Naive B cell (primary cell): ENCODE measurements at places on chromosomes 7 and 10. TPM values are rescaled to one million over a fixed set of nuclear protein-coding genes. Genes with fewer than 3 reads are reported as not detected.

MYPN gene
- polyA plus RNA-seq: not detected

BAIAP2L1 gene
- polyA plus RNA-seq: 1.6 TPM

MALRD1 gene
- polyA plus RNA-seq: not detected

FRMD4A gene
- 0.20 TPM for polyA plus RNA-seq

AKR1C8 gene
- not detected for polyA plus RNA-seq

DNA sequence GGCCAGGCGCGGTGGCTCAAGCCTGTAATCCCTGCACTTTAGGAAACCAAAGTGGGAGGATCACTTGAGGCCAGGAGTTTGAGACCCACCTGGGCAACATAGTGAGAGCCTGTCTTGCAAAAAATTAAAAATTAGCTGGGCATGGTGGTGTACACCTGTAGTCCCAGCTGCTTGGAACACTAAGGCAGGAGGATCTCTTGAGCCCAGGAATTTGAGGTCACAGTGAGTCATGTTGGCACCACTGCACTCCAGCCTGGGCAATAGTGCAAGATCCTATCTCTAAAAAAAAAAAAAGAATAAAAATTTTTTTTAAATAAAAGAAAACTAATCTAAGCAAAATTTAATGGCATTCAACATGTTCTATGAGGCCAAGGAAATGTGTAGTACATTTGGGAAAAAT, 44.9 kb upstream of the UBN2 start:
- no peak for DNase-seq

DNA sequence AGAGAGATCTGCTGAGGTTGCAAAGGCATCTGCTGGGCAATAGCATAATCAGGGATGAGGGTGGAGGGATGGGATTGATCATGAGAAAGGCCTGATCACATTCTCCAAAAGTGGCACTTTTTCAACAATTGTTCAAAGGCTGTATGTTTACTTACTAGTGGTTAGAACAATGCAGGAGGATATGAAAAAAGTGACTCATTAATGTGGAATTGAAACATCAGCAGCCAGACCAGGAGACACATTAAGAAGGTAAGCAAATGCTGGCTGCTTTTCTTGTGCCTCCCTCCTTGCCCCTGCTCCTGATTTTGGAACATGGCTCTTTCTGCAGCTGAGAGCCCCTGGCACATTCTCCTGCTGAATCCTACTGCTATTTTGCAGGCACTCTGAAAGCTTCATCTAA, 63.5 kb downstream of the FAM204A start:
- DNase-seq: no peak

GRCh38 chr10:130190055-130190736, 54.0 kb downstream of the GLRX3 start:
- DNase-seq: peak; percentile 82

- no peak for DNase-seq
Measured at GRCh38 chr7:28413011-28413410, 693 bp downstream of the CREB5 start.

DNA sequence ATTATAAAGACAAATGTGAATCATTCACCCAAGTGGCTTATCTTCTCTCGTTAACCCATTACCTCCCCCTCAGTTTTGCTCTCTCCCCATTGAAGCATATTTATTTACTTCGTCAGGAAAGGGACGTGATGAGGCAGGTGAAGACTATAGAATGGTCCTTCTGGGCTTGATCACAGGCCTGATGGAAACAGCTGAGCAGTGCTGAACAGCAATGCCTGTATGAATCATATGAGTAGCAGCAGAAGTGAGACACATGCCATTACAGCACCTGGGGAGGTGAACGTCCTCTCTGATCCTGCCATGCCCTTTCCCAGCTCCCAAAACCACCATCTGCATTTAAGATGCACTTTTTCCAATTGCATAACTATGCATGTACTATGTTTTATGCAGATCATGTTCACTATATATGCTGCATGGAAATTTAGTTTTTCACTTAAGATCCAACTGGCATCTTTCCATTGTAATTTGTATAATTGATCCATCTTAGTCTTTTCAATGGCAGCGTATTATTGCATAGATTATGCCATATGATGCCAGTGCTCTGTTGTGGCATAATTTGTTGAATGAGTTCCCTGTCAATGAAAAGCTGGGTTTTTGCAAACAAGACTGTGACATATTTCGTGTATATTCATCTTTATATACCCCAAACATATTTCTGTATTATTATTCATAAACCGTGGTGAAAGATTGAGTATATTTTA, 105.3 kb downstream of the CXCL12 start:
- no peak for DNase-seq
